ENCODE measurements at places on chromosomes 13 and 19.

DNA sequence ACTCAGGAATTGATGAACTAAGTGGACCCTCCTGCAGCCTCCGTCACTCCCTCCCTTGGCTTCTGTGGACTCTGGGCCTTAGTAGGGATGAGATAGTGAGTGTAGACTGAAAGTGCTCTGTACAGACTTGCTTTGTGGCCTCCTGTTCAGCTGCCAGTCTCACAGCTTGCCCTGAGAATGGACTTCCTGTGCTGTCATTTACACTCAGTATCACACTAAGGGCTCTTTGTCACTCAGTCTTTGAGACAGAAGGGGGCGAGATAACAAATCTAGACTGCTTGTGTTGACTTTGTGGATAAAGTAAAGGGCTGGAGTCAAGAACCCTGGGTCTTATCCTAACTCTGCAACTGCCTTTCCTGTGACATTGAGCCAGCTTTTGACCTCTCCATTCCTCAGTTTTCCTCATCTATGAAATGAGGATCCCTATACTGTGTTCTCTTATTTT is 21.0 kb upstream of the SPRY2 start:
- no peak for DNase-seq

DNA sequence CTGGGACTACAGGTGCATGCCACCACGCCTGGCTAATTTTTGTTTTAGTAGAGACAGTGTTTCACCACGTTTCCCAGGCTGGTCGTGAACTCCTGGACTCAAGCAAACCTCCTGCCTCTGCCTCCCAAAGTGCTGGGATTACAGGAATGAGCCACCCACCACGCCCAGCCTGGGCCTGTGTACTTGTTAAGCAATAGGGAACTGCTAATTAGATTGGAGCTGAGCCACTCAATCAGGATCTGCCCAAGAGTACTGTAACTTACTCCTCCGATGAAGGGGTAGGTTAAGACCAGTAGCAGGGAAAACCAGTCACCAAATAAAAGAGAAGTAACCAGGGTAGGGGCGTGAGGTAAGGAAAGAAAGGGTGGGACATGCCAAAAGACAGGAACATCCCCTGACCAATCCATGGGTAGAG is 2.3 kb downstream of the DDX39A start:
- no peak for DNase-seq

DNA sequence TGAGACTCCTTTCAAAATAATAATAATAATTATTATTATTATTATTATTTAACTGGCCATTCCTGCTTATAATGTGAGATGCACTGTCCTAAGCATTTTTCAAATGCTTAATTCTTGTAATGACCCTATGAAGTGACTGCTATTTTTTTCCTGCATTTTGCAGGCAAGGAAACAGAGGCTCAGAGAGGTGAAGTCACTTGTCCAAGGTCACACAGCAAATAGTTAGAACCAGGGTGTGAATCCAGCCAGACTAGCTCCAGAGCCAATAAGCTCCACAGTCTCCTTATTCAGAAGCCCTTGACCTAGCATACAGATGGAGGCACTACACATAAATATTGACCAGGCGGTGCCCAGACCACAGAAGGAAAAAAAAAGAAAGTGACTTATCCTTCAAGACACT is 77.5 kb upstream of the CACNA1A start:
- DNase-seq: no peak

GRCh38 chr13:88112526-88112925 is 441.4 kb downstream of the SLITRK5 start:
- DNase-seq: no peak

DNA sequence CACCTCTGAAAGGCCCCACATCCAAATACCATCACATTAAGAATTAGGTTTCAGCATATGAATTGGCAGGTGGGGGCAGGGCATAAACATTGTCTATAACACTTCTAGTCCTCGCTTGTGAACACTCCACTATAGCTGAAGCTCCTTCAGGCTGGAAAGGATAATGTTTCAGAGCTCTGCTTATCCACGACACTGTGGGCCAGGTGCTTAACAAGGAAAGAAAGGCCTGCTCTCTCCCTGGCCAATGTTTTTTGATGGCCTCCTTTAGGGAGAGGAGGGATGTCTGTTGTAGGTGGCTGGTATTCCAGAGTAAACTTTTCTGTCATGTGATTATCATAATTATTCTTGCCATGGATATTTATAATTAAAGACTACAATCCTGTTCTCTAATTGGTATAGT is 86.4 kb downstream of the CCNA1 start:
- no peak for DNase-seq

DNA sequence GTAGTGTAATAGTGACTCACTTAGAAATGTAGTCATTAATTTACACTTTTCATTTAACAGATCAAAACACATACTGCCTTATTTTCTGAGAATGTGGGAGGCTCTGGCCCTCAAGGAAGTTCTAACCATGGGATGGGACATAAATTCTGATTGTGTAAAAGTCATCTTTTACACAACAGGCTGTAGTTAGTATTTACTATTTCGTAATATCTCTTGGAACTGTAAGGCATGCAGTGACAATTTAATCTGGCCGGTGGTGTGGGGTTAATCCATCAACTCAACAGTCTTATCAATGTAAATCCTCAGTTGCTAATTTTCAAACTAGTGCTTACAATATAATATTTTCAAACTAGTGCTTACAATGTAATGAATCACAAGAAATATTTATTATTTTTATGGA is 1599.2 kb downstream of the EFNB2 start:
- DNase-seq: no peak

DNA sequence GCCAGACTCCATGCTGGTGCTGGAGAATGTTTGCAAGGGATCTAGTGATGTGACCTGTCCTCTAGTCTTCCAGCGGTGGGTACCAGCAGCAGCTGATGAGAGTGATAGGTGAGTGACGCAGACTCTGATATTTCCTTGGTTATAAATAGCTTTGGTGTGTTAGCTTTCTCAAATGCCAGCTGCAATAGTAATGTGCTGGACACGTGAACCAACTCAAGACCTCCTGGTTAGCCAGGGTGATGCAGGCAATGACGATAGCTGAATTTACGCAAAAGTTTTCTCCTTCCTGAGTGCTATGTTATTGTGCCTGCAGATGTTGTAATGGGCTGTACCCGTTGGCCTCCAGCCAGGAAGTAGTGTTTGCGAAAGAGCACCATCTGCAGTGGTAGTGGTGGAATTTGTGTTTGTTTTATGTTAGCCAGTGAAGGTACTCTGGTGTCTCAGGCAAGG is 129.5 kb downstream of the CYSLTR2 start:
- no peak for DNase-seq

GRCh38 chr13:24218977-24219376 is 58.5 kb downstream of the SPATA13 start:
- no peak for DNase-seq

DNA sequence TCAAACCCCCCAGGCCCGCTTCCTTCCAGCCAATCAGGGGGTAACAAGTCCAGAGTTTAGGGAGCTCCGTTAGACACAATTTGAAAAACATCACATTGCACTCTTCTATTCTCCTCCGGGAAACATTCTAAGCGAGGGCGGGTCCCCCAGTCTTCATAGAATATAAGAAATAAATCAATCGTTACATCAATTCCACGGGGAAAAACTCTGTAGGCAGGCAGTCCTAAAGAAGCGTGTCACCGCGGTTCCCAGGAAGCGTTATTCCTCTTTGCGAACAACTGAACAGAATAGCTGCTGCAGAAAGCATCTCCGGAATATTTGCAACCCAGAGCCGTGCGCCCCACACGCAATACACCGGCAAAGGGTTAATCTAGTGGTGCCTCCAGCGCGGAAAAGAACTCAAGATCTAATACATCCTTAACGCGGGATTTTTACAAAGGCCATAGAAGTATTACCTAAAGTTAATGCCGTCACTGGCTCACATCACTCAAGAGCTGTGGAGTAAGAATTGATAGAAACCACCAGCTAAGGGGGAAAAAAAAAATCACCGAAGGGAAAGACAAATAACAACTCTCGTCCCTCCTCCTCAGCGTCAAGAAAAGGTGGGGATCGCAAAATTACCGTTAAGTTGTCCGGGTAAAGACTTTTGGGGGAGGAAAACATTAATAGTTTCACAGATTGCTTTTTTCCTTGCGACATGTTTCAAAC is 65.1 kb downstream of the KCNRG start:
- DNase-seq: no peak

DNA sequence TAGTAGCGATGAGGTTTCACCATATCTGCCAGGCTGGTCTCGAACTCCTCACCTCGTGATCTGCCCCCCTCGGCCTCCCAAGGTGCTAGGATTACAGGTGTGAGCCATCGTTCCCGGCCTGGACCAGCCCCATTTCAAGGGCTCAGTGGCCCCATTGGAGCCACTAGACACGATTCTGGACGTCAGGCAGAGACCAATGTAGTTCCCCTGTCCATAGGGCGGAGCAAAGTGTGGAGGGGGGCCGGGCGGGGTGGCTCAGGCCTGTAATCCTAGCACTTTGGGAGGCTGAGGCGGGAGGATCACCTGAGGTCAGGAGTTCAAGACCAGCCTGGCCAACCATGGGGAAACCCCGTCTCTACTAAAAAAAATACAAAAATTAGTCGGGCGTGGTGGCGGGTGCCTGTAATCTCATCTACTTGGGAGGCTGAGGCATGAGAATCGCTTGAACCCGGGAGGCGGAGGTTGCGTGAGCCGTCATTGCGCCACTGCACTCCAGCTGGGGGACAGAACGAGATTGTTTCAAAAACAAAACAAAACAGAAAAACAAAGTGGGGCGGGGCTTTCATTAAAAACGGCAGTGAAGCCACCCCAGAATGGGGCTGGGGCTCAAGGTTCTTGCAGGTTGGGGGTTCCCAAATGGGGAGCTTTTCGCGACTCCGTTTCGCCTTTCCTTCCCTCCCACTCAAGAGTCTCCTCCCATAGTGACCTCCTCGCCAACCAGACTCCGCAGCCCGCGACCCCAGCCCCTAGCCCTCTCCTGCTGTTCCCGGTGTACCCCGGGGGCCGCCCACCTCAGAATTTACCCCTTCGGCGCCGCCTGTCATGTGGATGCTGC is 758 bp upstream of the TECR start:
- no peak for DNase-seq

- DNase-seq: no peak
Observed at GRCh38 chr13:107370015-107370785, 802.3 kb upstream of the ARGLU1 start.

DNA sequence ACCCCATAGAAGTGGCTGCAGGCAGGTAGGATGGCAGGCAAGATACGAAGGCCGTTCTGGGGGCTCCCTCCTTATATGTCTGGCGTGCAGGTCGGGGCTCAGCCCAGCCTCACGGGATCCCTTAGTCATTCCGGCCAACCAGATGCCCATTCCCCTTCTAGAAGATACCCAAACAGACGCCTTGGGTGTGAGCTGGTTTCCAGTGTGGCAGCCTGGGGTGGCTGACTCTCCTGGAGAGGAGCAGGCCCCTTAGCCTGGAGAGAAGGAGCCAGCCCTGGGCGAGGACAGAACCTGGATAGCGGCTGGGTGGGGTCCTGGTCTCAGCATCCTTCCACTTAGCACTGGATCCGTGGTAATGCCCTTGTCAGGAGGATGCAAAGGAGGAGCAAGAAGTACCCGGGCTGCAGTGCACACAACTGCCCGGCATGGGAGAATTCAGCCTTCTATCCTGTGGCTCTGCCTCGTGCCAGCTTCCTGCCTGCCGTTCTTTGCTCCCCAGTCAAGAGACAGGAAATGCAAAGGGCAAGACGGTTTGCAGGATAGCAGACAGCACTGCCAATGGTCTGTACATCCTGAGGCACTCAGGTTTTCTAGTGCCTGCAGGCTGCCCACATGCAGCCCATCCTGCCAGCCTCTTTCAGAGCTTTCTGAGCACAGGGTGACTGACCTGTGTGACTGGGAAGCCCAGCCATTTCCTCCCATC is 56.7 kb upstream of the WASF3 start:
- no peak for DNase-seq

DNA sequence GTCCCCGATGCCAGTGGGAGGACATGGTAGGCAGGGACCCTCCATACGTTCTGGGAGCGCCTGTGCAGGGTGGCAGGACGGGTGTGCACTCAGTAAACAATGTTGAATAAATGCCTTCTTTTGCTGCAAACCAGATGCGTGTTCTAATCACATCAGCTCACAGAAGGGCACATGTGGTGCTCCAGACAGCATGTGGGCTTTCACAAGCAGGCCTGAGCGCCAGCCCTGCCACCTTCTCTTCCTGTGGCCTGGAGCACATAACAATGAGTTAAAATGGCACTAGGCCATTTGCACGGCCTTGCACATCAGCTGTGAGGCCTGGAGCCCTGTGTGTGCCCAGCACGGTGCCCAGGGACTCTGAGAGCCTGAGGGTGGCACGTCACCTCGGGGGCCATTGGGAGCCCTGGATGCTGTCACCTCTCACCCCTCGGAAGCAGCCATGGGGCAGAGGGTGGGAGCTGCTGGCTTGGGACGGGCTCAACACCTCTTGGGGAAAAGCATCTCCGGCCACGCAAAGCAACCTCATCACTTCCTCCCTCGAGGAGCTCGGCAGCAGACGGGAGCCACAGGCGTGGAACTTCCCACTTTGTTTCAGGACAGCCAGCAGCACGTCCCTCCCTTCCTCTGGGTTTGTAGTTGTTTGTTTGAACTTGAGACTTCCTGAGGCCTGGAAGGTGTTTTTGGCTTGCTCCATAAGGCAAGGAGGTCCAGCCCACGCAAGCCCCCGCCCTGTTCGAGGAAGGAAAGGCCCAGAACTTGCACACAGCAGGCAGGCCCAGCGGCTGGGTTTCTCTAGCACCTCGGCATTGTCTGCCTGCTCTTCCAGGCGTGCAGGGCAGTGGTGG is 9.8 kb downstream of the MCF2L start:
- DNase-seq: no peak

GRCh38 chr13:43805681-43806128 is 18.9 kb upstream of the ENOX1 start:
- DNase-seq: no peak

DNA sequence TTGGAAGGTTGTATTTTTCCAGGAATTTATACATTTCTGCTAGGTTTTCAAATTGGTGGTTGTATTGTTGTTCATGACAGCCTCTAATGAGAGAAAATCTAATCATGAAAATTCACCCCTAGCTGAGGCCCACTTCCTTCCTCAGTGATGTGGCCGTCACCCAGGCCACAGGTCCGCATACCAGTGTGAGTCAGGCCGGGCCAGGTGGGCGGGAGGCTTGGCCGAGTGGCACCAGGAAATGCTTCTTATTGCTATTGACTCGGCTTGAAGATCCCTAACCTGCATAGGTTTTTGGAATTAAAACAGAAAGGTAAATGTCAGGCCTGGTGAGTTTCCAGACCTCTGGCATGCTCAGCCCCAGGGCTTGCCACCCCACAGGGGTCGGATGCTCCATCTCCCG is 88.7 kb downstream of the SCGB2B2 start:
- no peak for DNase-seq

DNA sequence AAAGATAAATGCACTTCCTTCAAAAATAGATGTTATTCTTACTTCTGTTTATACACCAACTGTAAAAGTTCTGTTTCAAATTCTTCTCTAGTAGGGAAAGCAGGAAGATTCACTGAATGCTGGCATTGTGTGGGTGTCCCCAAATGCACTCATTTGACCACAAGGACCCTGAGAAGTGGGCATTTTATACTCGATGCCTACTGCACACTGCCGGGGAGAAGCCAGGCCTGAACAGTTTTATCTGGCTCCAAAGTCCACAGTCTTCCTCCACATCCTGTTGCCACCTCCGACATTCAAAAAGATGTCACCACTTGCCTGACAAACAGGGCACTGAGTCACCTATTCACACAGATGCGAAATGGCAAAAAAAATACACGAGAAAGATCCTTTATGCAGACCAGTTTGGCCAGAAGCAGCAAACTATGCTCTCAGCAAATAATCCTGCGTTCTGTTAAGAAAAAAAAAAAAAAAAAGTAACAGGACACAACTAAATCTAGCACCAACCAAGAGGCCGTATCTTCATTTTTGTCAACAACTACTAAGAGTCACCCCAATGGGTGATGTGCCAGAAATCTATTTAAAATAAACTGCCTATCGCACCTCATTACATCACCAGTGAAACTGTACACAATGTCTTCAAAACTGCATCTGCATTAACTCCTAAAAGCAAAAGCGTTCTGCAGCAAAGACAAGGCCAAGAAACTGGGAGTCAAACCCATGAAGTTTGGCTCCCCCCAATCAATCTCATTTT is 6.2 kb downstream of the ZC3H4 start:
- DNase-seq: no peak
